ENCODE measurements at places on chromosomes 11 and 22. TPM values are rescaled to one million over a fixed set of nuclear protein-coding genes. Genes with fewer than 3 reads are reported as not detected.
A peak's percentile ranks its signal among the peaks of the same experiment; 100 is the strongest.

GRCh38 chr22:43100225-43100624 lies 10.3 kb upstream of the BIK start:
- no peak for DNase-seq

DNA sequence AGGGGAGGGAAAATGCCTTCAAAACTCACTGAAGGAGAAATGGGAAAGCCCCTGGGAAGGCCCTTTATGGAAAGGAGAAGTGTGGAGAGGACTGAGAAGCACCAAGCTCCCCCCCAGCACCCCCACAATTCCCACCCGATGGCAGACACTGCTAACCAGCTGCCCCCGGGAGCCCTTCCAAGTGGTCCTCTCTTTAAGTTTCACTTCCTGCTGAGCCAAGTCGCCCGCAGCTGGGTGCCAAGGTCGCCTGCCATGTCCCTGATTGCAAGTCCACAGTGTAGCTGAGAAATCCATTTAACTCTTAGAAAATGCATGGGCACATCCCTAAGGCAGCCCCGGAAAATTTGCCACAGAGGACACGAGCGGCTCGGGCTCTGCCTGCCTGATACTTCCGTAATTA lies 68.2 kb downstream of the GALNT18 start:
- DNase-seq = no peak

- DNase-seq = no peak
Observed at GRCh38 chr11:124842305-124842704, 22.9 kb upstream of the ROBO3 start.

DNA sequence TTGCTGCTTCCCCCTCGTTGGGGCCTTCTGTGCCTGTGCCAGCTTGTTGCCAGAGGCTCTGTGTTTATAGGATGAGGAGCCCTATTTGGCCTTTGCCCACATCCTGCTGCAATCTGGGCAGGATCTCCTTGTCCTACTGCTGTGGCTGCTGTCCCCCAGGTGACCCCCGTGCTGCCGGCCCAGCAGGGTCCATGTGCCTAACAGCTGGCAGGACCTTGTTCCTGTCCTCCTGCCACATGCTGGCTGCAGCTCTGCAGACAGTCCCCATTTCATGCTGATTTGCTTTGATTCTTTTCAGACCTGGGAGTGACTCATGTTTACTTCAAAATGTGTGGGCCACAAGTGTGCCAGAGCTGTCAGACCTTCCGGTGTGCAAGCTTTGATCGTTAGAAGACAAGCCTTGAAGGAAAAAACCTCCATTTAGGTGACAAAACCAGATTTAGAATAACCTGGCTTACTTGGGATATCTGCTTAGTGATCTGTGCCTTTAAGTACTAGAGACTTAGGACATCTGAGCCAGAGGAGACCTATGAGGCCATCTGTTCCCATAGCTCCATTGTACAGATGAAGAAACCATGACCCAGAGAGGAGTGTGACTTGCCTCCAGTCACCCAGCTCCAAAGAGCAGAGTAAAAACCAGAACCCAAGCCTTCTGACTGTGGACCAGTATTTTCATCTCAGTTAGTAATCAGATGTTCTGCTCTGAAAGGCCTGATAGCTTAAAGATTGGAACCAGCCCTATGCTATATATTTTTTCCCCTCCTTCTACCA lies 11.1 kb downstream of the NAV2 start:
- DNase-seq = no peak

GRCh38 chr22:46085828-46086576 lies 64.3 kb upstream of the PPARA start:
- peak; percentile 81 for DNase-seq

DNA sequence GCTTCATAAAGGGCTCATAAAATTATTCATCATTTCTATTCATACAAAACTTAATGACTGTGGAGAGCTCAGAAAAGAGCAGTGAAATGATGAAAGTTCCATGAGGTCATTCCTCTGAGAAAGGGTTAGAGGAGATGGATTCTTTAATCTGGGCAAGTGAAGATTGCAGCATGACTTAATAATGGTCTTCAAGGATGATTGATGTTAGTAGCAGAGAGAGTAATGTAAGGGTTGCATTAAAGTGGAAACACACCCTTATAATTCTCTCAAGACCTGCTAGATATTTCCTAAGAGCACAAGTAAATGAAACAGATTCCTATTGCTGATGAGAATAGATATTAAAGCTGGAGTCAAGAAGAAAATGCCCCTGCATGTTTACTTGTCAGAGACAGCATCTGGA lies 711.6 kb upstream of the ANO5 start:
- DNase-seq = no peak

Gene BTG4
- total RNA-seq = not detected

GRCh38 chr11:109048098-109048497 lies 373.9 kb upstream of the C11orf87 start:
- no peak for DNase-seq

Gene VSIG10L2
- total RNA-seq = not detected

Gene C22orf42
- not detected for total RNA-seq

GRCh38 chr11:134223121-134223520 lies 646 bp downstream of the NCAPD3 start:
- no peak for DNase-seq

DNA sequence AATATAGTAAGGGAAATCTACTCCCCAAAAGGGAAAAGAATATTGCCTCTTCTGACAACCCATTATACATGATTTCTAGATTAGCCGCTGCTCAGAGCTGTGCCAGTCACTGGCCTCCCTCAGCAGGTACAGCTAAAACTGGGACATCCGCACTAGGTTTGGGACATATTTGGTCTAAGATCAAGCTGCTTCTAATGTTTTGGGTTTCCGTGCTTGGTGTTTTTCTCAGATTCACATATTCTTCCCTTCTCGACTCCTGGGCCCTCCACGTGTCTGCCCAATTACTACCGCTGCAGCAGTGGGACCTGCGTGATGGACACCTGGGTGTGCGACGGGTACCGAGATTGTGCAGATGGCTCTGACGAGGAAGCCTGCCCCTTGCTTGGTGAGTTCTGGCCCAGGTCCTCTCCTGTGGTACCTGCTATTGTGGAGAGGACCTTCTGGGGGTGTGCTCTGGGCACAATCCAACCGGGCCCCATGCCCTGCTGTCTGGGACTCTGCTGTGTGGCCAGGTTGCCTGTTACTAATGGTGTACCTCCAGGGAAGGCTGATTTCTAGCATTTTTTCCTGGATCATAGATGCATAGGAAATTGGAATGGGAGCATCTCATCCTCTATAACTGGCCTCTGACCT lies 138.1 kb upstream of the SORL1-AS1 start:
- DNase-seq = no peak

- no peak for DNase-seq
Observed at GRCh38 chr11:61854966-61855714, 27.0 kb downstream of the FADS2 start.

- DNase-seq = no peak
Observed at GRCh38 chr22:29499852-29500251, 19.8 kb downstream of the NEFH start.

- no peak for DNase-seq
Observed at GRCh38 chr11:35248558-35249323, 109.8 kb downstream of the CD44 start.

Gene PATE4
- total RNA-seq = not detected

Gene FJX1
- total RNA-seq = 3.6 TPM

DNA sequence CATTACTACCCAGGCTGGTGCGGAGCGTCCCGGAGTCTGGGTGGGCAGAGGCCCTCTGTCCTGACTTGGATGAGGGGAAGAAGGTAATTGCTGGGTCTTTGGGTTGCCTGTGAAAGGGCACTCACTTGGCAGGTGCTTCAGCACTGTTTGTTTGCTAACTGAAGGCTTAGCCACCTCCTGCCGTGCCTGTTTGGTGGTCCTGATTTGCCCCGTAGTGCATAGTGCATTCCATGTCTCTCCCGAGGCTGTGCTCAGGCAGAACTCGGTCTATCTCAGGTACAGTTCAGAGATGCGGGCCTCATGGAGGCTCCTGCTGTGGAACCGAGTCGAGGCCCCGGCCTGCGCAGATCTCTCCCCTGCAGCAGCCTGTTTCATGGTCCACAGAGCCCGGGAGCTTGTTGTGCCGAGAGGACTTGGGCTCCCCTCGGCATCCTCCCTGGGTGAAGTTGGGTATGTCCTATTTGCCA lies 146.2 kb downstream of the TBC1D22A start:
- no peak for DNase-seq

DNA sequence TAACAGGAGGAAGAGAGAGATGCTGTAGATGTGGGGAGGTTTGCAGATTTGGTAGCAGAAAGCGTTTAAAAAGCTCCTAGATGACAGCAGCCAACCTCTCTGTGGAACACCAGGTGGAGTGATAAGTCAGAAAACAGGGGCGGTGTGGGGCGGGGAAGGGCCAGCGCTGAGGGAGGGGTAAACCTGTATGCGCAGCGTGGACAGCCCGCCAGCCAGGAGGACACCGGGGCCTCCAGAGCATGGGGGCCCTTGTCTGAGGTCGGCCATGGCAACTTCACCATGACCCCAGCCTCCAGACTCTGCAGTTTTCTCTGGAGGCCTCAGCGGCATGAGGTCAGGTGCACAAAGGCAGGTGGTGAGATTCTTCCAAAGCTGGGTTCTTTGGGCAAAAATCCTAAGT lies 423.7 kb downstream of the BRD1 start:
- DNase-seq = peak; percentile 33

DNA sequence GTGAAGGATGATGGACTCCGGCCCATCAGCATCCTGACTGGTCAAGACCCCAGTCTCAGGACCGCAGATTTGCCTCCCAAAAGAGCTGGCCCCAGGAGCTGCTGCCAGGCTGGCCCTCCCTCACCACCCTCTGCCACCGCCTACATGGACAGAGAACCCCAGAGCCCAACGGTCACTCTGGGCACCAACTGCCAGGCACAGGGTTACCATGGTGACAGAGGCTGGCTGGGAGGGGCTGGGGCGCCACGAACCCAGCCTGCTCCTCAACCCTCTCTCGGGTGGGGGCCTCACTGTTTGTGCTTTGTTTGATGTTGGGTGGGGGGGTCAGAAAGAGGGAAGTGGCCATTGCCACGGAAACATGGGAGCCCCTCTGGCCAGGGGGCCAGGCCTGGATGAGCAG lies 55.8 kb downstream of the ELFN2 start:
- DNase-seq = no peak

DNA sequence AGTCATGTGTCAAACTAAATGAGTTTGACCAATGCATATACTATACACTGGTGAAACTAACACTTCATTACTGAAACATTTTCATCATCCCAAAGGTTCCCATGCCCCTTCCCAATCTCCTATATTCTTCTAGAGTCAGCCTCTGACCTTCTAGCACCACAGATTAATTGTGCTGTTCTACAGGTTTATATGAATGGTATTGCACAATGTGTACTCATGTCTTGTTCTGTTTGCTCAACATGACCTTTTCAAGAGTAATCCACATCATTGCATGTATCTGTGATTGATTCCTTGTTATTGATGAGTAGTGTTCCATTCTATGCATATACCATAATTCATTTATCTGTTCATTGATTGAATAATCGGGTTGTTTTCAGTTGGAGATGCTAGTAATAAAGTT lies 7.5 kb upstream of the OR8G1 start:
- no peak for DNase-seq

GRCh38 chr22:48316257-48317250 lies 1511.1 kb downstream of the BRD1 start:
- peak; percentile 61 for DNase-seq

- no peak for DNase-seq
Observed at GRCh38 chr11:117888139-117888566, 11.7 kb upstream of the FXYD6 start.

- DNase-seq = peak; percentile 63
Observed at GRCh38 chr11:131671734-131672133, 301.3 kb downstream of the NTM start.

DNA sequence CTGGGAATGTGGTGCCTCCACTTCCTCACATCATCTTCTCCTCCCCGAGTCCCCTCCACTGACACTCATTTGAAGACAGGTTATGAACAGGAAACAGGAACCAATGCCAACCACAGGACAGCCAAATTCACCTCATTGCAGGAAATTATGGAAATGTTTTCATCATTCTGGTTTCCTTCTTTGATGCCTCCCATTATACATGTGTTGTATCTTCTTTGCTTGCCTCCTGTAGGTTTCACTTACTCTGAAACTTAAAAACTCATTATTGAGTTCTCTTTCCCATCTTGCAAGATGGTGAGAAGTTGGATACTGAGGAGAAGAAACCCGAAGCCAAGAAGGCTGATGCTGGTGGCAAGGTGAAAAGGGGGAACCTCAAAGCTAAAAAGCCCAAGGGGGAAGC lies 108.5 kb downstream of the PHF21B start:
- no peak for DNase-seq

- no peak for DNase-seq
Observed at GRCh38 chr11:14054116-14055107, 91.9 kb downstream of the SPON1 start.

DNA sequence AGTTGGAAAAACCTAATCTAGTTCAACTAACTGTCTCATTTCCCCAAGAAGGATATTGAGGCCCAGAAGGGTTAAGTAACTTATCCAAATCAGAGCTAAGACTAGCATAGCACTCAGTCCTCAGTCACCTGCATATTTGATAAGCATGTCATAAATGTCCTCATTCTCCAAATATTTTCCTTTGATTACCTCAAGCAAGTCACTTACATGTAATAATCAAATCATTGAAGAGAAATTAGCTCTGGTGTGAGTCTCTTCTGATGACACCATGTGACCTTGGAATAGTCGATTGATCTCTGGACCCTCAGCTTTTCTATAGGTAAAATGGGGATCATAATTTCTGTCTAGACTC lies 48.8 kb upstream of the PICALM start:
- DNase-seq = no peak

GRCh38 chr11:92738276-92738675 lies 231.2 kb upstream of the MTNR1B start:
- DNase-seq = no peak

- DNase-seq = no peak
Observed at GRCh38 chr22:42297778-42298177, 27.3 kb upstream of the TCF20 start.

DNA sequence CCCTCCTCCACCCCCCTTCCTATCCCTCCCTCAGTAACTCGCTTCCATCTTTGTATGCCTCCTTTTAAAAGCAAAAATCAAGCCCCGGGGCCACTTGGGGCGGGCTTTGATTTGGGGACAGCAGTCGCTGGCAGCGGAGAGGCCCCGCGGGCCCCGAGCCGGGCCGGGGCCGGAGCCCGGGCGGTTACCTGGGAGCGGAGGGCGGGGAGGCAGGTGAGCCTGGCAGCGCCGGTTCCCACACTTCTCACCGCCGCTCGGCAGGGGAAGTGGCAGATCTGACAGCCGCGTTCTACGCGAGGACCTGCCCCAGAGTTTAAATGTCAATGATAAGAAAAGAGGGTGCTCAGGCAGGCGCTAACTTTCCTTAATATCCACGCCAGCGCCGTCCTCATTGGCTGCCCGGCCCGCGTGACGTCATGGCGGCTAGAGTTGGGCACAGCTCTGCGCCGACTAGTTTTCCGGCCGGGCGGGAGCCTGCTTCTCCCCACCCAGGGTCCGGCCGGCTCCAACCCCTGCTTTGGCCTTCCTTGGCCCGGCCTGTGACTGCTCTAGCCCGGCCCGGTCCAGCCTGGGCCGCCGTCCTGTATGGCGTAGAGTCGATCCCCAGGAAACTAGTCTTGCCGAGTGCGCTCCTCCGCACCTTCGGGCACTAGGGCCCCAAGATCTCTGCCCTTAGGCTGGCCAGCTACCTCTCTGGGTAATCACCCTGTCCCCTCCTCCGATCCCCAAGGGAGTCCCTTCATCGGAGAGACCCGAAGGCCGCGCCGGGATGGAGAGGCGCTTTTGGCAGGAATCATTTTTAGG lies 6.7 kb upstream of the PAX6 start:
- no peak for DNase-seq

Gene PGA5
- not detected for total RNA-seq

Gene GAL3ST1
- 0.32 TPM for total RNA-seq

All from cardiac septum (tissue), 1 donor.